Epithelial cell of prostate (primary cell): ENCODE measurements at places on chromosomes 5 and 9.
A peak's percentile ranks its signal among the peaks of the same experiment; 100 is the strongest.

DNA sequence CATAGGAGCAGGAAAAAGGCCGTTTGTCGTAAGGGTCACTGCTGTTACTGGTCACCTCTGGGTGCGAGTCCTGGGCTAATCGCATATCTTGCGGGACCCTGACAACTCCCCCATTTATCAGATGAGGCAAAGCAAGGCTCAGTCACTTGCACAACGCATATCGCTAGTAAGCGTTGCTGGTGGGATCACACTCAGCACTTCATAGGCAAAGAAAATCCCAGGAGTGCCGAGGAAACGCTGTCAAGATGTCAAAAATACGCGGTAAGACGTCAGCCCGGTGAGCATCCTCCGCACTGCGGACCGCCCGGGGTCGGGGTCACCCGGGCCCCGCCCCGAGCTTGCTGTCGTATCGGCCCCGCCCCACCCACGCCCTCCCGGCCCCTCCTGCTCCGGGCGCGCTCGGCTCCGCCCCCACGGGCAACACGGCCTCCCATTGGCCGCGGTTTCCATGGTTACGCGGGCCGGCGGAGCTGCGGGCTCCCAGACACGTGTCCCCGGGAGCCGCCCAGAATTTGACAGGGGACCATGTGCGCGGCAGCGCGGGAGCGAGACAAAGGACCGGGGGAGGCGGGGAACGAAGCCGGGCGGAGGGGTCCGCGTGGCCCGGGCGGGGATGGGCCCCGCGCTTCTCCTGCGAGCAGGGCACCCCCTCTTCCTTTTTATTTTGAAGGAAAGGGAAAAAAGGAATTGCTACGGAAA is 80.2 kb upstream of the IER5L start:
- peak; percentile 29 for DNase-seq

- DNase-seq: no peak
Observed at GRCh38 chr9:82247318-82247717, 258.7 kb downstream of the SPATA31D1 start.

DNA sequence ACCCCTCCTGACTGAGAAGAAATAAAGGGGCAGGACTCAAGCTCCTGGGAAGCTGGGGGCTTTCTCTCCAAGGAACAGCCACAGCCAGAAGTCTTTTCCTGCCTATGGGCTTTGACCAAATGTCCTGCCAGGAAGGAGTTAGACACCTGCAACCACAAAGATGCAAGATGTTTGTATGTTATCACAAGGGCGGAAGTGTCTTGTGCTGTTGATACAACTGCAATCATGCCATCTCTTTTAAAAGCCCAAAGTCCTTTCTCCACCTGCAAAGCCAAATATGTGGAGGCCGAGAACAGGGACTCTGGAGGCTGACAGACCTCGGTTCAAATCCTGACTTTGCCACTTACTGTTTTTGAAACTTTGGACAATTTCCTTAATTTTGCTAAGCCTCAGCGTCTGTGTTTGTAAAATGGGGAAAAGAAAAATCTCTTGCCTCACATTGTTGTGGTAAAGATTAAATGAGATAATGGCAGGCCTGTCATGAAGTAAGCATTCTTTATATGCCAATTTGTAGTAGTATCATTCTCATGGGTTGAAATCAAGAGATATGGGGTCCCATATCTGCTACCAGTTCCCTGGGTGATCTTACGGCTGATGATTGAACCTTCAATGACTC is 17.0 kb downstream of the HRH2 start:
- no peak for DNase-seq

DNA sequence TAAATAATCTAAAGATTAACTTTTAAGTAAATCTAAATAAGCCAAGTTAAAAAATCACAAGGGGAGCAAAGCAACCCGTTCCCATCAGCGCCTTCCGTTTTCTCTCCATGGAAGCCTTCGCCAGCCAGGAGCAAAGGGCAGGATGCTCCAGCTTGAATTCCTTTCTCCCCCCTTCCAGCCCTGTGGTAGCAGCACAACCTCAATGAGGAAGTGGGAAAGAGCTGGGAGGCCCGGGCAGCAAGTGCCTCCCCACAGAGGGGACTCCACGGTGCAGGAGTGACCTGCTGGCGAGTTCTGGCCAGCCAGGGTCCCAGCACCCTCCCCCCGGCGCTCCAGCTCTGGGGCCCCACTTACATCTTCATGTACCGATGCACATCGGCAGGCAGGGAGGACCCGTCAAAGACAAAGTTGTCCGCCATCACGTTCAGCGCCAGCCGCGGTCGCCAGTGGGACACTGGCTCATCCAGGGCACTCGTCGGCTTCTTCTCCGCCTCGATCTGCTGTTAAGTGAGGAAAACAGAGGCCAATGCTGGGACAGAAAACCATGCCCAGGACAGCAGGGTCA is 6.3 kb downstream of the CLPTM1L start:
- no peak for DNase-seq

- no peak for DNase-seq
Observed at GRCh38 chr5:73103870-73104299, 16.5 kb upstream of the TMEM171 start.

DNA sequence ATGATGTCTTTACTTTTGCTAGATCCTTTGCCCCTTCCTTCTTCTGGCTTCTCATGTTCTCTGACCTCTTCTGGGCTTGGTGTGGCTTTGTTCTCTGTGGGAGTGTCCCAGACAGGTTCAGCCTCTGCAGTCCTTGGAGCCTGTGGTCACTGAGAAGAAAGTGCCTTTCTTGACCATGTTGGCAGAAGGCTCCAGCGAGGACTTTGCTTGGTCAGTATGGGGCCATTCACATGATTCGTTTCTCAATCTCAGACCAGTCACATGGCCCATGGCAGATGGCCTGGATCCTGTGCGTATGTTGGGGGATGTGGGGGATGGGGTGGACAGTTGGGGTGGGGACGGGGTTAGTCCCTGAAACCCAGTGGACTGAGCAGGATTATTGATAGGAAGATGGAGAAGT is 274.1 kb downstream of the ARHGAP26 start:
- DNase-seq: no peak

DNA sequence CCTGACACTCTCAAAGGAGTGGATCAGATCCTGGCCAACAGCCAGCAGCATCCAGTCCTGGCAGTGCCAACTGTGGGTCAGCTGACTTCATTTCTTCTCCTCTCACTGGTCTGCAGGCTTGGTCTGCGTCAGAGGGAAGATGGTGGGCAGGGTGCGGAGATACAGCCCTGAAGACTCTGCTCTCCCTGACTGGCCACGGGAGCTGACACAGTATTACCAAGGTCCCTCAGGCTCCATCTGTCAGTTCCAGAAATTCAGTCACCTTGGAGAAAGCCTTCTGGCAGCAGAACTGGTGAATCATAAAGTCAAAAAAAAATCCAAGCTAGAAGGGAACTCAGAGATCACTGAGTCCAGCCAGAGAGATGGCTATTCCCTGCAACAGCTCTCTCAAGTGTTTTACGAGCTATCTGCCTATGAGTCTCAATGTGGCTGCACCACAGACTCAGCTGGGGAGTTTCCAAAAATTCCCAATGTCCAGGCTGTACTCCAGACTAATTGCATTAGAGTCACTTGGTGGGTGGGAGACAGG is 27.9 kb downstream of the C1QTNF2 start:
- DNase-seq: no peak

DNA sequence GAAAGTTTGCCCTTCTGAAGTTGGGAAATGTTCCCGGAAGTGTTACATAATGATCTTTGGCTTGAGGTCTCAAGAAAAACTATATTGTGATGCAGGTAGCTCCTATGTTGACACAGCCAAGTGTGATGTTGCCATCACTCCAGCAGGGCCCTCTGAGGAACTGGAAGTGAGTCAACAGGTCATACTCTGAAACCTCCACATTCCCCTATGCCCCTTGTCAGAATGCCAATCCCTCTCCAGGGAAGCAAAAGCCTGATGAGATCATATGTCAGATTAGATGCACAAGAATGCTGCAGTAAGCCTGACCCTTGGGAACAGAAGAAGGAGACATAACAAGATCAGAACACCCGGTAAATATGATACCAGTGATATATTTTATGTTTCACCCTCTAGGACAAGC is 66.8 kb upstream of the ITGA2 start:
- DNase-seq: peak; percentile 87

- DNase-seq: no peak
Observed at GRCh38 chr9:86731511-86732063, 215.7 kb downstream of the GAS1 start.

DNA sequence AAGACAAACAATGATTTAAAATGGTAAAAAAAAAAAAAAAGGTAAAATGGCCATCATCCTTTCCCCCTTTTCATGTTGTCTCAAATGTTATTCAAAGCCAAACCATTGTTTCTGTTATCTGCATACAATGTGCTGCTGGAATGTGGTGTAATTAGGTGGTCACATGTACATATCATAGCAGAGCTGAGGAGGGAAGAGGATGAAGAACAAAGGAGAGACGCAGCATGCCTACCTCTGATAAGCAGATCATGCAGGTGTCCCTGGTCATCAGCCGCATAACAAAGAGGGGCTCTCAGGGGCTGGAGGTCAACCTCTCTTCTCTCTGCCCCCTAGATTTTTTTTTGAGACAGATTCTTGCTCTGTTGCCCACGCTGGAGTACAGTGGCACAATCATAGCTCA is 141.0 kb downstream of the CARTPT start:
- no peak for DNase-seq

- DNase-seq: no peak
Observed at GRCh38 chr5:133758641-133759040, 146.3 kb upstream of the FSTL4 start.

- DNase-seq: no peak
Observed at GRCh38 chr5:60210810-60211209, 317.3 kb upstream of the PDE4D start.

- DNase-seq: no peak
Observed at GRCh38 chr9:135827301-135827700, 80.0 kb downstream of the CAMSAP1 start.

GRCh38 chr5:95235439-95235982 is 49.4 kb downstream of the MCTP1 start:
- no peak for DNase-seq

- DNase-seq: no peak
Observed at GRCh38 chr9:121996783-121997182, 96.3 kb downstream of the TTLL11 start.

GRCh38 chr5:72633649-72634048 is 126.4 kb upstream of the ZNF366 start:
- DNase-seq: no peak

DNA sequence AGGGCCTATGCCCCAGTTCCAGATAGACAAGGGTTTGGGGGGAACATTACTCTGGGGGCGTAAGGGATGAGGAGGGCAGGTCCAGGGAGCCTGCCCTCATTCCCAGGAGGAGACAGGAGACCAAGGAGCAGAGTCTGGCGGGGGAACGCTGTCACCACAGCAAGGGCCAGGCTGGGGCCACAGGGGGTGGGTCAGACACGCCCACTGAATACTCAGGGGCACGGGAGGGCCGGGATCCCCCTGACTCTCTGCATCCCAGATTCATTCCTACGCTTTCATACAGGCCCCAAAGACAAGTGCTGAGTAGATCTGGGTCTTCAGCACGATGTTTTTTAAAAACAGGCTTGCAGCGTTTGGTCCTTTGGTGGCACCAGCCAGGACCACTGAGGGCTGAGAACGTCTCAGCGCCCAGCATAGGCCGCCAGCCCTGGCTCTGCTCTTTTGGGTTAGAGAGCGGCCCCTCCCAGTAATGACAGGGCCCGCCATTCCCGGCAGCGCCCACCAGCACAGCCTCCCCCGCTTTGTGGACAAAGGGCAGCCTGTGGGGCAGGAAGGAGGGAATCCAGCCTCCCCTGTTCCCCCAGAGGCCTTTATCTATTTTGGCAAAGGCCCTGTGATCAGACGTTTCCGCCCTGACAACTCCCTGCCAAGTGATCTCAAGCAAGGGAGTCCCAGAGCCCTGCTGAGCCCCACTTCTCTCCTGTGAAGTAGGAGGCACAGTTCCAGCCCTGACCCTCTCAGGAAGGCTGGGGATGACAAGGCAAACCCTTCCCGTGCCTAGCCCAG is 24.9 kb downstream of the NEK6 start:
- DNase-seq: no peak

GRCh38 chr9:129451089-129451656 is 169.7 kb downstream of the C9orf50 start:
- DNase-seq: no peak

- DNase-seq: no peak
Observed at GRCh38 chr5:142078706-142079105, 29.9 kb upstream of the NDFIP1 start.

GRCh38 chr5:172059661-172060100 is 53.2 kb upstream of the FBXW11 start:
- no peak for DNase-seq

DNA sequence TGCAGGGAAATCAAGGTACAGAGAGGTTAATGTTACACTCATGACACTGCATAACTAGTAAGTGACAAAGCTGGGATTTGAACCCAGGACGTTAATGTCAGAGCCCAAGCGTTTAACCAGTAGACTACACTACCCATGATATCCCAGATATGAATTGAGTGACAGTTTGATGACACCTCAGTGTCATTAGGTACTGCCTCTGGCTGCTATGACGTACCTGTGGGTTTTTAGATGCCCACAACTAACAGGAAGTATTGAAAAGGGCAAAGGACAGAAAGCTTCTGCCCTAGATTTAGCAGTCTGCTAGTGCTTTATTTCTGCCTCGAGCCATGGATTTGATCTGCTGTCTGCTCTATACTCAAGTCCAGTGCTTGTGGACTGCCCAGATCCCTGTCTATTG is 56.2 kb downstream of the GLRA1 start:
- no peak for DNase-seq

- DNase-seq: no peak
Observed at GRCh38 chr9:69757996-69758675, 1.7 kb downstream of the PTAR1 start.

DNA sequence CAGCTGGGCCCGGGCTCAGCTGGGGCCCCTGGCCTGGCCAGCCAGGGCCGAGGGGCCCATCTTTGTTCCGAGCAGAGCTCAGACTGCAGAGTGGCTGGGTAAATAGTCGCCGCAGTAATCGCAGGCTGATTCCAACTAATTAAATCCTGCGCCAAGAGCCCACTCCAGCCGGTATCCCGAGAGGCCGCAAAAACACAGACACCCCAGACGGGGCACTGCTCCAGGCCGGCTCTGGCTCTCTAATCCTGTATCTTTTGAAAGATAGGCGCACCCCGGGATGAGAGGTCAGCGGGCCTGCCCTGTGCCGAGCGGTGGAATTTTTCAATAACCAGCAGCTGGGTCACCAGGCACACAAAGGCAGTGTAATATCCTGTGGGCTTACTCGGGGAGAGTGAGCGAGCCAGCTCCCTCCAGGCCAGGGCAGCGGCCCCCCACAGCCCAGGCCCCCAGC is 57.7 kb downstream of the LMX1B start:
- no peak for DNase-seq

DNA sequence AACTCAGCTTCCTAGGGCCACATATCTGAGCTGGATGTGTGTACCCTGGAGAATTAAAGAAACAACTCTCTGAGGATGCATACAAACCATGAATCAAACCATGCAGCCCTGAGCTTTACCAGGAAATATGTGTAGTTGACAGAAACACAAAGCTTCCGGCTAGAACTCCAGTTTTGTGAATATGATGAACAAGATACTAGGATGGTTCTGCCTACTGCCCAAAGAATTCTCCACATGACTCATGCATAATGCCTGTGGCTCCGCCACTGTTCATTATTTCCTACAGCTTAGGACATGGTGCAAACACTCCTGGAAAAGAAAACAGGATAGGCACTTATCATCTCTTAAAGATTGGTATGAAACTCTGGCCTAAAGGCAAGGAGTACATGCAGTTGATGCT is 343.4 kb downstream of the DNAH5 start:
- peak; percentile 26 for DNase-seq

- DNase-seq: no peak
Observed at GRCh38 chr9:87102126-87102525, 154.8 kb upstream of the GAS1 start.

- DNase-seq: no peak
Observed at GRCh38 chr5:160978944-160979343, 126.9 kb upstream of the ATP10B start.

- DNase-seq: no peak
Observed at GRCh38 chr9:129609486-129610212, 11.3 kb downstream of the C9orf50 start.

- DNase-seq: peak; percentile 68
Observed at GRCh38 chr5:79689541-79690466, at the start of gene CMYA5. CMYA5 (plus strand) TSS chr5:79689836; CDS start chr5:79689908, 72 bp downstream.
